ENCODE measurements at places on chromosomes 13 and 19. TPM values are rescaled to one million over a fixed set of nuclear protein-coding genes. Genes with fewer than 3 reads are reported as not detected.

Gene ZNF208
- not detected for total RNA-seq

Gene NCAN
- 0.36 TPM for total RNA-seq

Gene KIRREL2
- total RNA-seq = 97.5 TPM

Gene SGCG
- not detected for total RNA-seq

Gene AXL
- total RNA-seq = 15.7 TPM

- H3K4me3 ChIP-seq = peak overlapping the region; percentile 87
- peaks cover 48% of the 10 kb centered on the region for H3K36me3 ChIP-seq
- H3K27me3 ChIP-seq = no peaks in the 10 kb centered on the region
- H3K4me1 ChIP-seq = peaks cover 12% of the 10 kb centered on the region
- H3K27ac ChIP-seq = peak overlapping the region; percentile 84
Observed at GRCh38 chr19:52296400-52296772, 583 bp upstream of the ZNF480 start.

GRCh38 chr19:16607819-16608218, 20.2 kb downstream of the MED26 start:
- H3K27ac ChIP-seq = peak overlapping the region; percentile 33
- H3K27me3 ChIP-seq = no peaks in the 10 kb centered on the region
- H3K36me3 ChIP-seq = no peaks in the 10 kb centered on the region
- DNase-seq = no peak
- H3K4me3 ChIP-seq = no peak overlapping the region

DNA sequence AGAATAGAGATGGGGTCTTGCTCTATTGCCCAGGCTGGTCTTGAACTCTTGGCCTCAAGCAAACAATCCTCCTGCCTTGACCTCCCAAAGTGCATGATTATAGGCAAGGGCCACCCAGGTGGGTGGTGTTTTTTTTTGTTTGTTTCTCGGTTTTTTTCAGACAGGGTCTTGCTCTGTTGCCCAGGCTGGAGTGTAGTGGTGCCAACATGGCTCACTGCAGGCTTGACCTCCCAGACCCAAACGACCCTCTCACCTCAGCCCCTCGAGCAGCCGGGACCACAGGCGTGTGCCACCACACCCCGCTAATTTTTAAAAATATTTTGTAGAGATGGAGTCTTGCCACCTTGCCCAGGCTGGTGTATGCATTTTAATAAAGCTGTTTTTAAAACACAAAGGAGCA, 14.9 kb downstream of the GRTP1 start:
- DNase-seq = no peak
- no peaks in the 10 kb centered on the region for H3K4me1 ChIP-seq
- no peak overlapping the region for H3K27ac ChIP-seq
- H3K4me3 ChIP-seq = no peak overlapping the region
- peaks cover 34% of the 10 kb centered on the region for H3K36me3 ChIP-seq

DNA sequence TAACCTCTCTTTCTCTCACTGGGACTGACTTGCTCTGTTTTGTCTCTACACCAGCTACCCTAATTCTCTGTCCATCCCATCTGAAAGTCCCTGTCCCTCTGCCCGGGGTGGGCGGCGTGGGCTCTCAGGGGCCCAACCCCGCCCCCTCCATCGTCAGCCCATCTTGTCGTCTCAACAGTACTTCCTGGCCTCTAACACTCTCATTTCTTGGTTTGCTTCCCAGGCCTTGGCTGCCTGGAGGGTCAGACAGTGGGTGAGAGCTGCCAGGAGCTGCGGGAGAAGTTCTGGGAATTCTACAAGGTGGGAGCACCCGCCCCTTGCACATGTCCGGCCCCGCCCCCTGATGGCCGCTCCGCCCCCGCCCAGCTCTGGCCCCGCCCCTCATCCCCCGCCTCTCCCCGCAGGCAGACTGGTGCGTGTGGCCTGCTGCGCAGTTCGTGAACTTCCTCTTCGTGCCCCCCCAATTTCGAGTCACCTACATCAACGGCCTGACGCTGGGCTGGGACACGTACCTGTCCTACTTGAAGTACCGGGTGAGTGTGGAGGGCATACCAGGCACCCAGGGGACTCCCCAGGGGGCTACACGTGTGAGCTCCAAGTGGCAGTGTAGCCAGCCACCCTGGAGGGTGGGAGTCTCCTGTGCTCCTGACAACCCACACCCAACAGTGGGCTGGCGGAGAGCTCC, 1.7 kb downstream of the MPV17L2 start:
- peaks cover 8% of the 10 kb centered on the region for H3K4me1 ChIP-seq
- H3K27me3 ChIP-seq = no peaks in the 10 kb centered on the region
- H3K27ac ChIP-seq = peak overlapping the region; percentile 29
- no peak for DNase-seq
- peak overlapping the region; percentile 41 for H3K4me3 ChIP-seq

DNA sequence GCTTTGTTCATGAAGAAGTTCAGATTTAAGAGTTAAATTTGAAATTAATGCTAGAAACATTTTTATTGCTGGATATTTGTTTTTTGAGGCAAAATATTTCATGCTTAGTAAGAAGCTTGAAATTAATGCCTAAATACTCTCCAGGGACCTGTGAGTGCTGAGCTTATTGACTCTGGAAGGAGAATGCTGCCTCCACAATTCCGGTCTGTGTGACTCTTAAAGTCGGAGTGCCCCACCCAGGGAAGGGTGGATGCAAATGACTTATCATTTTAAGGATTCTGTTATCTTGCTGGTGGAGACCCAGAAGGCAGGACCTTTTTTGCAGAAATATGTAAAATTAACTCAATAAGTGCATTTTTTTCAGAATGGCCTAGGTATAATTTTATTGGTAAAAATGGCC, 143.8 kb upstream of the RXFP2 start:
- H3K27me3 ChIP-seq = peaks cover 7% of the 10 kb centered on the region
- peaks cover 9% of the 10 kb centered on the region for H3K4me1 ChIP-seq
- H3K27ac ChIP-seq = no peak overlapping the region
- no peak overlapping the region for H3K4me3 ChIP-seq

- no peak overlapping the region for H3K27ac ChIP-seq
- no peaks in the 10 kb centered on the region for H3K36me3 ChIP-seq
- DNase-seq = no peak
- H3K27me3 ChIP-seq = no peaks in the 10 kb centered on the region
Observed at GRCh38 chr19:14367016-14367415, 14.2 kb upstream of the ADGRE5 start.

- H3K4me1 ChIP-seq = peaks cover 29% of the 10 kb centered on the region
- peaks cover 34% of the 10 kb centered on the region for H3K27me3 ChIP-seq
- no peak for DNase-seq
- no peaks in the 10 kb centered on the region for H3K36me3 ChIP-seq
- no peak overlapping the region for H3K4me3 ChIP-seq
Observed at GRCh38 chr19:30648866-30649862, 277.0 kb downstream of the ZNF536 start.

DNA sequence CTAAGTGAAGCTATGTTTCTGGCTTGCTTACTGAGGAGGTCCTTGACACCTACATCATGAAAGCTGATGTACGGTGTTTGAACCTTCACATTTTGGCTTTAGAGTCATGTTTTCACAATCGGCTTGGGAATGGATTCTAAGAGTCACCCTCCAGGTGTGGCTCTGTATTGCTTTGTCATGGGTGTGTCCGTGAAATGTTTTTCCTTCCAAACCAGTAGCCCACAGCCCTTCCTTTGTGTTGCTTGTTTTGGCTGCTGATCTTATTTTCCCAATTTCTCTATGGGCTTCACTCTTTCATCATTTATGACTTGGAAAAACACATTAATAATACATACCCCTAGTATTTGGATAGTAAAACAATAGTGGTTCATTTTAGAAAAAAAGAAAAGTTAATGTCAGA, 240.6 kb downstream of the GGACT start:
- no peak overlapping the region for H3K4me3 ChIP-seq
- H3K36me3 ChIP-seq = peaks cover 24% of the 10 kb centered on the region
- H3K27me3 ChIP-seq = no peaks in the 10 kb centered on the region
- peaks cover 3% of the 10 kb centered on the region for H3K4me1 ChIP-seq

DNA sequence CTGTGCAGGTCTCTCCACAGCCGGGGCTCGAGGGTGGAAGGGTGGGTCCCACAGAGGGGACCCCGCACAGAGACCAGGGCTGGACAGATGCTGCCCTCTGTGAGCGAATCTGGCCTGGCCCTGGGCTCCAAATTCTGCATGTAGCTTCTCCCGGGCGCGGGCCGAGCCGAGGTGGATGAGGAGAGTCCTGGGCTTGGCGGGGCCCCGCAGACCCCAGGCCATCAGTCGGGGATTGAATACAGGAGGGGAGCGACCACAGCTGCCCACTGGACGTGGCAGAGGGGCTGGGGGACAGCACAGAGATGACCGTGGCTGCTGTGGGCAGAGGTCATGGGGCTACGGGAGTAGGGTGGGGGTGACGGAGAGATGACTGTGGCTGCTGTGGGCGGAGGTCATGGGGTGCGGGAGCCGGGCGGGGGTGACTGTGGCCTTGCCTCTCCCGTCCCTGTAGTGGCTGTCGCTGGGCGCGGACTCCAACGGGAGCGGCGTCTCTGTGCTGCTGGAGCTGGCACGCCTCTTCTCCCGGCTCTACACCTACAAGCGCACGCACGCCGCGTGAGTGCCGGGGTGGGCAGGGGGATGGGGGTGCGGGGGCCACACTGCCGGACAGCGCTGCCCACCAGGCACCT, 15.5 kb downstream of the NCLN start:
- no peak overlapping the region for H3K4me3 ChIP-seq
- no peaks in the 10 kb centered on the region for H3K27me3 ChIP-seq
- H3K27ac ChIP-seq = no peak overlapping the region
- no peak for DNase-seq
- H3K4me1 ChIP-seq = no peaks in the 10 kb centered on the region

- no peaks in the 10 kb centered on the region for H3K27me3 ChIP-seq
- peaks cover 6% of the 10 kb centered on the region for H3K36me3 ChIP-seq
- H3K27ac ChIP-seq = peak overlapping the region; percentile 97
- H3K4me3 ChIP-seq = no peak overlapping the region
Observed at GRCh38 chr13:108155185-108156106, 59.9 kb downstream of the LIG4 start.

GRCh38 chr13:28624707-28625432, 34.1 kb upstream of the POMP start:
- H3K36me3 ChIP-seq = no peaks in the 10 kb centered on the region
- H3K4me1 ChIP-seq = no peaks in the 10 kb centered on the region
- no peak overlapping the region for H3K4me3 ChIP-seq
- no peak for DNase-seq
- H3K27me3 ChIP-seq = peaks cover 20% of the 10 kb centered on the region

DNA sequence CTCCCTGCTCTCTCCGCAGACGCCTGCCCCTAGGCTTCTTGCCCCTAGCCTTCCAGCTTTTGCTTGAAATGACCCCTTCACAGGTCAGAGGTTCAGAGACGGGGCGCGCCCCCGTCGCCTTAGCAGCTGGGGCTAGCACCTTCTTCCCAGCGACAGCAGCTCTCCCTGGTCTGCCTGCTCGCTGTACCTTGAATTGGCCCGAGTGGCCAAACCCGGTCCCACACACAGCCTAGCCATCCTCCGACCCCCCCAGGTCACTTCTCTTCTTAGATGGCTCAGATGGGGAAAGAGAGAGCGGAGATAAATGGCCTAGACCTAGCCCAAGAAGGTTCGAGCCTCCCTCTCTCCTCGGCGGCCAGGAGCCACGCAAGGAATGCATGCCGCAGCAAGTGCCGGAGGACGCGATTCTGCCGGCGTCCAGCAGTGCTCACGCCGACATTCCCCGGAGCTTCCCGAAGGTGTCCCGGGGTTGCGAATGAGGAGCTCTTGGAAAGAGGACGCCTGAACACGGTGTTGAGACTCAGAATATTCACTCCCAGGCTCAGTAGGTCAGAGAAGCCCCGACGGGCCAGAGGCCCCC, 1.3 kb downstream of the CDX2 start:
- DNase-seq = no peak
- peak overlapping the region; percentile 87 for H3K4me3 ChIP-seq
- peaks cover 51% of the 10 kb centered on the region for H3K27me3 ChIP-seq
- H3K4me1 ChIP-seq = peaks cover 49% of the 10 kb centered on the region
- H3K27ac ChIP-seq = peak overlapping the region; percentile 92

DNA sequence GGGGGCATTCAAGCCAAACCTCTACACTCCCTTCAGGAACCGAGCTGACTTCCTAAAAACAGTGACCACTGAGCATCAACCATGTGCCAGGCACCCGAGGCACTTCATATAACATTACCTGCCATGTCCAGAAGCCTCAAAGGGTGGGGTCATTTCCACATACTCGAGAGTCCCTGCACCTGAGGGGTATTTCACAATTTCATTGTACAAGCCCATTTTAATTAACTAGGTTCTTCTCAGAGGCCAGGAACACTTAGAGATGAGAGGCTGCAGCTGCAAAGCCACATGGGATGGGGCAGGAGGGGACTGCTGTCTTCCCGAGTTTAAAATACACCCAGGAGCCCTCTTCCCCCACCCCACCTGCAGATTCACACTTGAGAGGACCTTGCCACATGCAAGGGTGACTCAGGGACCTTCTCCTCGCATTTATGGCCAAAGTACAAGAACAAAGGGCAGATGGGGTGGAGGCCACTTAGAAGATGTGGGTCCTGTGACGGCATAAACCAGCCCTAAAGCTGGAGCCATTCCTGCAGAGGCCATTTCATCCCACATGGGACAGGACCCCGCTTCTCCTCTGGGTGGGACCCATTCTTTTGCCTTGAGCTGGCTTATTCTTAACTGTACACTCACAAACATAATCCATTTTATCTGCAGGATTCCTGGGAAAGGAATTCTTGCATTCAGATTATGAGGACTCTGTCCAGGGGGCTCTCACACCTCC, 43.9 kb downstream of the RAB20 start:
- no peak for DNase-seq
- H3K4me3 ChIP-seq = no peak overlapping the region
- H3K4me1 ChIP-seq = no peaks in the 10 kb centered on the region
- H3K27ac ChIP-seq = no peak overlapping the region
- H3K36me3 ChIP-seq = peaks cover 8% of the 10 kb centered on the region

DNA sequence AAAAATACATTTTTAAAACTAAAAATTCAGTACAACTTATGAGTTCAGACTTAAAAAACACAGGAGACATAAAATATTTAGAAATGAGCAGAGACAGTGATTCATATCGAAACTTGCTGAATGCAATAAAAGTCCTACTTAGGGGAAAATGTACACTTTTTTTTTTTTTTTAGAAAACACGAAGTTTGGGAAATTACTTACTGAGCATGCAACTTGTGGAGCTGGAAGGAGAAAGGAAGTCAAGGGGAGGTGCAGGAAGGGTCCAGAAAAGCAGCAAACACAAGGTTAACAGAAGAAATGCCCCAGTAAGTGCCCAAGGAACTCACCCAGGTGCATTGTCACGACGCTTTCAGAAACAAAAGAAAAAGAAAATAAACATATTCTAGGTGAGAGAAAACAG, 18.6 kb upstream of the LAIR1 start:
- no peaks in the 10 kb centered on the region for H3K36me3 ChIP-seq
- peaks cover 47% of the 10 kb centered on the region for H3K27me3 ChIP-seq
- H3K4me3 ChIP-seq = no peak overlapping the region
- no peaks in the 10 kb centered on the region for H3K4me1 ChIP-seq

GRCh38 chr19:31258211-31259052, 90.8 kb downstream of the TSHZ3 start:
- no peaks in the 10 kb centered on the region for H3K36me3 ChIP-seq
- DNase-seq = no peak
- H3K27me3 ChIP-seq = peaks cover 27% of the 10 kb centered on the region
- peaks cover 3% of the 10 kb centered on the region for H3K4me1 ChIP-seq

- H3K36me3 ChIP-seq = no peaks in the 10 kb centered on the region
- no peak for DNase-seq
- no peaks in the 10 kb centered on the region for H3K27me3 ChIP-seq
- H3K4me1 ChIP-seq = peaks cover 15% of the 10 kb centered on the region
- H3K4me3 ChIP-seq = no peak overlapping the region
- H3K27ac ChIP-seq = no peak overlapping the region
Observed at GRCh38 chr13:33548069-33548468, 262.5 kb upstream of the STARD13 start.

- peaks cover 12% of the 10 kb centered on the region for H3K27me3 ChIP-seq
- no peaks in the 10 kb centered on the region for H3K36me3 ChIP-seq
- peaks cover 6% of the 10 kb centered on the region for H3K4me1 ChIP-seq
Observed at GRCh38 chr13:20121159-20121525, 39.7 kb downstream of the GJA3 start.

GRCh38 chr19:49421039-49421877, 2.0 kb downstream of the PTH2 start:
- peaks cover 95% of the 10 kb centered on the region for H3K27me3 ChIP-seq
- H3K4me1 ChIP-seq = peaks cover 6% of the 10 kb centered on the region
- H3K27ac ChIP-seq = no peak overlapping the region
- no peaks in the 10 kb centered on the region for H3K36me3 ChIP-seq
